ENCODE measurements at places on chromosomes 12 and 14.

- DNase-seq, result no peak
Measured at GRCh38 chr12:125229878-125230530, 164.8 kb downstream of the AACS start.

- DNase-seq, result no peak
Measured at GRCh38 chr12:2161473-2161872, 108.7 kb downstream of the CACNA1C start.

DNA sequence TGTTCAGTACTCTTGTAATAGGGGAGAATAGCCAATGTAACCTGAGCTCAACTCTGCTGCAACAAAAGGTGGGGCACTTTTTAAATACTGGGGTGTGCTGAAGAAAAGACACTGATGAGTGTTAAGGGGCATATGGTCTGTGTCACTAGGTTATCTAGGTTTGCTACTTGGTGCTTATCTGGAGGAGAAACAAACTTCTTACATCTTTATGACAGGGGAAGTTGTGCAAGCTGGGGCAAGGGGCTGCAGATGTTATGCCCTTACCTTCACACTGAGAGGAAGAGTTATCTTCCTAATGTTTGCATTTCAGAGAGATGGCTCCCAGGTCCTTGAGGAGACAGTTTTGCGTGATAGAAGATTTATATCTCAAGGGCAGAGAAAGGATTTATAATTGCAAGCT, 90.9 kb upstream of the PKP2 start:
- DNase-seq, result no peak

GRCh38 chr12:97984974-97985580, 522.5 kb downstream of the RMST start:
- no peak for DNase-seq

DNA sequence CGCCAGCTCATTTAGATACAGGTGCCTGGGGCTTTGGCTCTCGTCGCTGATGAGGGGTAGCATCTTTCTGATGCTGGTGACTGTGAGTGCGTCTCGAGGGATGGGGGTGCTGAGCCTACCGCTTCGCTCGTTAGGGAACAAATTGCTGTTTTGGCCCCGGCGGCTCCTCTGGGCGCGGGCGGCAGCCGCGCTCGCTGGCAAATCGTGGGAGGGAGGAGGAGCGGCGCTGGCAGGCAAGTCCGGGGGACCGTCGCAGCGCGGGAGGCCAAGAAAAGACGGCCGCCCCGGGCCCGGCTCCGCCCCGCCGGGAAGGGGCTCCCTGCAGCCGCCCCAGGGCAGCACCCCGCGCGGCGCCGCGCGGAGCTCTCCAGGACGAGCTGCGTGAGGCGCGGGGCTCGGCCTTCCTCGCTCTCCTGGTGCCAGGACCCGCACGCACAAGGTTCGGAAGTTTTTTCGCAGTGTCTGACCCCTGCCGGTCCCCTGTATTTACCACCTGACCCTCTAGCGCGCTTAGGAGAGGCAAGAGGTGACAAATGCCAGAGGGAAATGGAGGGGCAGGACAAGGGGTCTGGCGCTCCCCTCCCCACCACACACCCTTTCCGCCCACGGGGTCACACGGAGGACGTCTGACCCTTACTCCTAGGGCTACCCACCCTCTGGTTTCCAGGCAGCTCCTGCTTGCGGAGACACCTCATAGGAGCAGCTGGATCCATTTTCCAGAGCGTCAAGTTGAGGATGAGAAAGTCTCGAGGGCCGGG, 899 bp upstream of the KCNH3 start:
- no peak for DNase-seq

GRCh38 chr12:101839324-101840283, 8.8 kb upstream of the GNPTAB start:
- peak; percentile 69 for DNase-seq

DNA sequence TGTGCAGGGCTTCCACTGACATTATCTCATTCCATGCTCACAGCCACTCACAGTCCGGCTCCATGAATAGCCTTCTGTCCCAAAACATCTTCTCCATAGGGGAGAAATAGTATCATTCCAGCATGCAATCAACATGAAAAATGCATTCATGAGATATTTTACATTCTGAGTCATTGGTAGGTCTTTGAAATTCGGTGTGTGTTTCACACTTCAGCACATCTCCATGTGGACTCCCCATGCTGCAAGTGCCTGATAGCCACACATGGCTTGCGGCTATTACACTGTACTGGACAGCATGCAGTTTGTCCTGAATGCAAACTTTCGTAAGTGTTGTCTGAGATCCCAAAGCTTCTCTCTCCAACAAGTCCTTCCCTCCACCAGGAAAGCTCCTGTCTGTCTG, 449.3 kb downstream of the MED13L start:
- DNase-seq, result no peak

- no peak for DNase-seq
Measured at GRCh38 chr12:115223322-115223721, 539.3 kb upstream of the TBX3 start.

DNA sequence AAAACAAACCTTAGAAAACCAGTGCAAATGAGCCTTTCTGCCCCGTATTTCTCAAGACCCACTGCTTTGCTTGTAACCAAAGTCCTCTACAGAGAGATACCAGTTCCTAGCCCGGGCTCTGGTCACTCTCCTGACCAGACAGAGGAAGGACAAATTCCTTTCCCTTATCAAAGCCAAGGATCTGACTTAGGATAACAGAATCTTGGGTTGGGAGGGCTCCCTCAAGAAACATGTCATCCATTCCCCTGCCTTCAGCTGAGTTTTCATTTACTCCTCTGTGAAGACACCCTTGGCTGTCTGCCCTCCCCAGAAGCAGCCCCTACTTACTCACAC, 116.0 kb upstream of the PARP11 start:
- no peak for DNase-seq

- no peak for DNase-seq
Measured at GRCh38 chr12:121284551-121285390, 11.7 kb downstream of the CAMKK2 start.

- no peak for DNase-seq
Measured at GRCh38 chr12:116659771-116660481, 77.9 kb downstream of the SPRING1 start.

- no peak for DNase-seq
Measured at GRCh38 chr14:84785996-84786395, 743.9 kb upstream of the FLRT2 start.

- no peak for DNase-seq
Measured at GRCh38 chr12:9669534-9669933, at the start of gene CLEC2D. CLEC2D (plus strand) TSS chr12:9669713; CDS start chr12:9669735, 22 bp downstream.

GRCh38 chr12:112000820-112001219, 12.1 kb downstream of the TMEM116 start:
- DNase-seq, result no peak

DNA sequence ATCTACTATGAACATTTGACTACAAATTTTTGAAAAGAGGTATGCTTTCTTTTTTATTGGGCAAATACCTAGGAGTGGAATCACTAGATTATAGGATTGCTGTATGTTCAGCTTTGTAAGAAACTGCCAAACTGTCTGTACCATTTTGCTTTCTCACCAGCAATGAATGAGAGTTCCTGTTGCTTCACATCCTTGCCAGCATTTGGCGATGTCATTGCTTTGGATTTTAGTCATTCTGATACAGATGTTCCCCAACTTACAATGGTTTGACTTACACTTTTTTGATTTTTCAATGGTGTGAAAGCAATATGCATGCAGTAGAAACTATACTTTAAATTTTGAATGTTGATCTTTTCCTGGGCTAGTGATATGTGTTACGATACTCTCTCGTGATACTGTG, 328.7 kb downstream of the RAD51B start:
- no peak for DNase-seq

GRCh38 chr14:81716953-81717352, 183.3 kb upstream of the SEL1L start:
- no peak for DNase-seq

GRCh38 chr12:72679147-72679757, 407.1 kb downstream of the TRHDE start:
- DNase-seq, result no peak

DNA sequence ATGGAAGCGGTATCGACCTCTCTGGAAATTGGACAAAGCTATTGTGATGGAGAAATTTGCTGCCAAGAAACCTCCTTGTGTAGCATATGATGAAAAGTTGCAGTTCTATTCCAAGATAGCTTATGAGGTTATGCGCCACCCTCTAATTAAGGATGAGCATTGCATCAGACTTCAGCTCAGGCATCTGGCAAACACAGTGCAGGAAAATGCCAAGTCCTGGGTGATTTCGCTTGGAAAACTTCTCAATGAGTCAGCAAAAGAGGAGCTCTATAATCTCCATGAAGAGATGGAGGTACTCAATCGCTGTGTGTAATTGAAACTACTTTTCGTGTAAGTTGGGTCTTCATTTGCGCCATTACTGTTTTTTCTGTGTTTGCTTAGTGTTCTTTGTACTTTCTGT, 51.2 kb downstream of the DNAH10 start:
- no peak for DNase-seq

DNA sequence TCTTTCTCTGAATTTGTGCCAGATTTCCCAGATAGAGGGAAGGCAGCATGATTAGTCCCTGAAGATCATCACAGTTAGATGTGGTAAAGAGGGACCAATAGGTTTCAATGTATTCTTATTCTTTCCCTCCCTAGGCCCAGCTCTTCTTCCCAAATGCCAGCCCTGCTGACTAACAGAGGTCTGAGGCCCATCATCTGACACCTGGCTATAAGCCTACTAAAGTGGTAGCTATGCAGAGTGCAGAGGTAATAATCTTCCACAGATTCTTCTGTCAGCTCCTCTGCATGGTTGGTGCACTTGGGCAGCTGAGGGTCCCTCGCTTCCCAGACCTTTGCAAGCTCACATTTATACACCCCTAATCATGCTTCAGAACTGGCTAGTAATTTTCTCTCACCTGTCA, 63.7 kb upstream of the PZP start:
- DNase-seq, result no peak

DNA sequence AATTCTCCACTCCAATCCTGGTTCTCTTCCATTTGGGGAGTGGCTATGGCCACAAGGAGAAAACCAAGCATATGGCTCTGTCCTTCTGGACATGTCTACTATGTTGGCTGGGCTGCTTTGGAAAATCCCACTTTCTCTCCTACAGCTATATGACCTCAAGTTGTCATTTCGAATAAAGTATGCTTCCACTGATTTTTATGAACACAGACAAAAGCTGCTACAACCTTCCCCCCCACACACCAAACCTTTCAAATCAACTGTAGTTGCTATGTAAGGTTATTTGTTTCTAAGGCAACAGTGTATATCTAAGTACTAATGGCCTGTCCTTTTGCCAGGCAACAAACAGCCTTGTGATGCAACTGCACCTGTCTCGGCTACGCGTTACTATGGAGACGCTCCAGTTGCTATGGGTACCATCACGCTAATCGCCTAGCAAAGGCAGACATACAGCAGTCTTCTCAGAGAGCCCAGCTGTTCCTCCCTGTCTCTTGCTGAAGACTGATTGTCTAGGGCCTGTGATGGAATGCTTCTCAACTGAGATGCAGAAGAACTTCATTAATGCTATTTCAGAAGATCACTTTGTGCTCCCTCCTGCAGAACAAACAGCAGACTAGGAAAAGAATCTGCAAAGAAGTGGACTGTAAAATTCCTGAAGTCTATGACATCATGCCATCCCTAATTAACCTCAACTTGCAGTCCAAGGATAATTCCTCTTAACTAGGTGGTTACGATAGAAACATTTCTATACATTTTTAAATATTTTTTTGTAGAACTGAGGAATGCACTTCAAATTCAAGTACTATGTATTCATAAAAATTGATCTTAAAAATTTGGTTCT, 67.6 kb downstream of the FOXN3 start:
- no peak for DNase-seq
